ENCODE measurements at places on chromosomes 3 and 15. TPM values are rescaled to one million over a fixed set of nuclear protein-coding genes. Genes with fewer than 3 reads are reported as not detected.

The DRD3 gene
- not detected for total RNA-seq

GRCh38 chr3:71366988-71367604 is 216.4 kb downstream of the FOXP1 start:
- no peak overlapping the region for H3K27ac ChIP-seq
- no peak overlapping the region for H3K4me3 ChIP-seq
- H3K4me1 ChIP-seq, result peaks cover 13% of the 10 kb centered on the region
- no peaks in the 10 kb centered on the region for H3K36me3 ChIP-seq
- DNase-seq, result no peak
- no peaks in the 10 kb centered on the region for H3K27me3 ChIP-seq

DNA sequence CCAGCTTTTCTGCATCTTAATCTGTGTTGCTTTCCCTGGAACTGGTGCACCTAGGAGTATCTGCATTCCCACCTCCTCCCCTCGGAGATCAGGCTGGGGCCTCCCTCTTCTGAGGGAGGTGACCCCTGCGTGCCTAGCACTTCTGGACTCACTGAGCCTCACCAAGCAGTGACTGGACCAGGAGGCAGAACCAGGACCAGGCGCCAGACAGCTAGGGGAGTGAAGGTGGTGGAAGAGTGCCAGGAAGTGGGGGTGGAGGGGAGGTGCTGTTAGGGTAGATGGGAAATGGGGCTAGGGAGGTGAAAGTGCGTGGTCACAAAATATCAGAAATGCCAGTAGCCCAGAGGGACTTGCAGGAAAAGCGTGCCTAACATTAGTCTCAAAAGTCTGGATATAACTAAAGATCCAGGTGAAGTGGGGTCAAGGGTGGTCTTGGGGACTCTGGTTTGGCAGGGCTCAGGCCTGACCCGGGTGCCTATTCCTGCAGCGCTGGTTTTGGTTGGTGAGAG is 1.2 kb downstream of the DUOXA2 start:
- no peak overlapping the region for H3K4me3 ChIP-seq
- peak; percentile 78 for DNase-seq
- H3K27ac ChIP-seq, result no peak overlapping the region
- no peaks in the 10 kb centered on the region for H3K36me3 ChIP-seq
- no peaks in the 10 kb centered on the region for H3K4me1 ChIP-seq

- no peaks in the 10 kb centered on the region for H3K27me3 ChIP-seq
- H3K4me3 ChIP-seq, result peak overlapping the region; percentile 32
- no peak for DNase-seq
- H3K27ac ChIP-seq, result peak overlapping the region; percentile 86
- no peaks in the 10 kb centered on the region for H3K36me3 ChIP-seq
- peaks cover 26% of the 10 kb centered on the region for H3K4me1 ChIP-seq
Observed at GRCh38 chr3:145952536-145952935, 208.4 kb downstream of the PLOD2 start.

The SPPL2A gene
- total RNA-seq, result 81.3 TPM

DNA sequence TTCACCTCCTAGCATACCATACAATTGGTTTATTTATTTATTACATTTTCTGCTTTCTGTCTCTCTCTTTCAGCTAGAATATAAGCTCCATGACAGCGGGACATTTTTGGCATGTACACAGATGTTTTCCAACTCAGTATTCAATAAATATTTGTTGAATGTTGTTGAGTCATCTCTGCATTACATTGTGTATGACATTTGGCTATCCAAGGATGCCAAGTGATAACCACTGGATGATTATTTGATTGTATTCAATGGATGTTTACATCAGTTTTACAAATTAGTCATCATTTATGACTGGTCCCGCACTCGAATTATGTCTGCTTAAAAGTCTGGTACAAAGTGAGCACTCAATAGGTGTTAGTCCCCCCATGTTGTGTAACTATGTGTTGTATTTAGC is 49.5 kb upstream of the STXBP5L start:
- H3K27me3 ChIP-seq, result peaks cover 3% of the 10 kb centered on the region
- no peak overlapping the region for H3K27ac ChIP-seq

DNA sequence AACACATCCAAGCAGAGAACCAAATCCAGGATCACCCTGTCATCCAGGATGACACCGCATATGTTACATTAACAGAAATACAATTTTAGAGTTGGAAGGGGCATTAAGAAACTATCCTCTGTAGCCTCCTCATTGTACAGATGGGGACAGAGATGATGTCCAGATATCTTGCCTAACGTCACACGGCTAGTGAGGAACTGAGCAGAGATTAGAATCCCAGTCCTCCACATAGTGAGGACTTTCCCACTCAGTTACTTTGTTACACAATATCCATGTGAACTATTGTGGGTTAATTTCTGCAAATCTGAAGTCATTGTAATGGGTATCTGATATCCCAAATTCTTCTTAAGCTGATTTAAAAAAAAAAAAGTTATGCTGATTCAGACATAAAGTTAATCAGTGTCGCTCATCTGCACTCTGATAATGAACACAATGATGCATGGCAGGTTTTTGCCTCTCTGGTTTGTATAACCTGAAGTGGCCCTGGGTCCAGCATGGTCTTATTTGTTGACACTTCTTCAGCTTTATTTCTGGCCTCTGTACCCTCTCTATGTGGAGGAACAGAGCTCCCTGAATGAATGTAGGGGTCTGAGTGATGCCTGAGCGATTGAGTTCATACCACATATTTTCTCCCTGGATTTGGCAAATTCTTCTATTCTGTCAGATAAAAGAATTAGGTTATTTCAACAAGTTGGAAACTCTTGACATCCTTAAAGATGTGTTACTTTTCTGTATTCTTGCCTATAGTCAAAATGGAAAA is 76.0 kb upstream of the LIMD1 start:
- no peak for DNase-seq
- H3K36me3 ChIP-seq, result peaks cover 51% of the 10 kb centered on the region
- H3K27me3 ChIP-seq, result no peaks in the 10 kb centered on the region
- H3K4me1 ChIP-seq, result no peaks in the 10 kb centered on the region
- no peak overlapping the region for H3K4me3 ChIP-seq
- no peak overlapping the region for H3K27ac ChIP-seq

DNA sequence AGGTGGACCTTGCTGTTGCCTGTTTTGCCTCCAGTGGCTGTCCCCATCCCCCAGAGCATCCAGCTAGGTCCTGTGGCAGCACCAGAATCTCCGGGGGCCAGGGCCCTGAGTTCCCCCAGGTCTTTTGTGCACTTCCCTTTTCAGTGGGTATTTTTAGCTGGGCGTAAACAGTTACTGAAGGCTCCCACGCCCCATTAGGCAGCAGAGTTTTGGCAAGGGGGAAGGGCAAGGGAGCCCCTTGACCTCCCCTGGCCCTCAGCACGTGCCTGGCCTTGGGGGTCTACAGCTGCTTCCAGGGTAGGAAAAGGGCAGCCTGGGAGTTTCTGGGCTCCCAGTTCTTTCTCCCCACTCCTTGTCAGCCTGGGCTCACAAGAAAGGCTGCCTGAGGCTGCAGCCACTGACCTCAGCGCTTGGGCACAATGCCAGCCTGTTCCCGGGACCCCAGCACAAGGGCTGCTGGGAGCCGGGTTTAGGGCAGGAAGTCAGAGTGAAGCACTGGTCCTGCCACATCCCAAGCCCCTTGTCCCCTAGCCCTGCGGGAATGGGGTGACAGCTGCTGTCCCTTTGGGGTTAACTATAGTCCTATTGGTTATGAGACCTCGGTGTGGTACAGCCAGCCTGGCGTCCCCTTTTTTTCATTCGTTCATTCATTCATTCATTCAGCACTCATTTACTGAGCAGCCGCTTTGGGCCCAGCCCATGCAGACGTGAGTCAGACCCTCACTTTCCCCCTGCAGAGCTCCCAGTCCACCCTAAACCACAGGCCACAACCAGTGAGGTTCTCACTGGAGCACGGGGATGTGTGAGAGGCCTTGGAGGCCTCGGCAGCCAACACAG is 8.4 kb downstream of the CSK start:
- H3K4me1 ChIP-seq, result peaks cover 59% of the 10 kb centered on the region
- peak; percentile 97 for DNase-seq
- peak overlapping the region; percentile 81 for H3K27ac ChIP-seq
- H3K4me3 ChIP-seq, result peak overlapping the region; percentile 5
- no peaks in the 10 kb centered on the region for H3K36me3 ChIP-seq

- H3K36me3 ChIP-seq, result no peaks in the 10 kb centered on the region
- no peak overlapping the region for H3K27ac ChIP-seq
- no peak overlapping the region for H3K4me3 ChIP-seq
- H3K27me3 ChIP-seq, result no peaks in the 10 kb centered on the region
- no peaks in the 10 kb centered on the region for H3K4me1 ChIP-seq
Observed at GRCh38 chr15:101372960-101373525, 78.0 kb upstream of the SNRPA1 start.

DNA sequence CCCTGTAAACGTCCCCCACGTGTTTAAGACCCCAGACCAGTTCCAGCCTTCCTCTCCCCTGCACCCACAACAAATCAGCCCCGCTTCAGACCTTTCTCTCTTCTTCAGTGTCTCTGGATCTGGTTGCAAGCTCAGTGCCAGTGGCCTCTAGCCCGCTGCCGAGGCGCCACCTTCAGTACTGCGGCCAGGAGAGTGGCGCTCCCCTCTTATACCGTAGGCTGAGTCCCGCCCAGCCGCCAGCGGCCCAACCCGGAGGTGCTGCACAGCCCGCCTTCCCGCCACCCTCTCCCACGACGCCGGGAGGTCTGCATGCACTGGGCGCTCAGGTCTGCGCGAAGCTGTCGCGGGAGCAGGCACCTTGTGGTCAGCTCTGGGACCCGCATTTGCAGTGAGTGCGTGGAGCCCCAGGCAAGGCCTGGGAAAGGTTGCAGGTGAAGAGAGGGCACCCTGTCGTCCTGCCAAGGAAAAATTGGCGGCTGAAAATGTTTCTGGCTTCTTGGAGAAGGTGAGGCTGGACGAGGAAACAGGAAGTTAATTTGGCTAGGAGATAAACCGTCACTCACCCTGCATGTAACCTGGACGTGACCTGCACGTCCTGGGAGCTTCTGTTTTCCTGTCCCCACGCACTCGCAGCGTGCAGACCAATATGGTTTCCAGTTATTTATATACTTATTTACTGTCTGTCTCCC is at the start of gene C2CD4B:
Gene C2CD4B, minus strand, starts transcription at position 182 of the 689 bp plus-strand sequence. CDS start 301 bp downstream, outside the sequence.
- H3K27ac ChIP-seq, result no peak within 1 kb of the TSS
- no peaks in the 10 kb centered on the region for H3K4me1 ChIP-seq
- H3K36me3 ChIP-seq, result no peaks in the 10 kb centered on the region

DNA sequence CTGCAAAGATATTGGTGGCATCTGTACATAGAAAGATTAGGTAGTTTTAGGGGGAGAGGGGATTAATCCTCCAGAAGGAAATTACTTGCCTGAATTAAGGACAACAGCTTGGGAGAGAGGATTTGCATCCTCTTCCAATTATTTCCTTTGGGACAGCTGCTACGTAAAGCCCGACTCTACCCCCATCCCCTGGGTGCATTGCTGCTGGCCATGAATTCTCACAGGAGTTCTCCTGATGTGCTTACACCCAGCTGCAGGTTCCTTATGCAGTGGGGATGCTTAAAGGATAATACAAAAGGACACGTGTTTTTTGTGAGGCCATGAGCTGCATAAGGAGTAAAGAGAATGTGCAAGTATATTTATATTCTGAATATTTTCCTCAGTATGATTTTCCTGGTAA is 132.3 kb downstream of the VPS8 start:
- no peaks in the 10 kb centered on the region for H3K27me3 ChIP-seq
- H3K4me1 ChIP-seq, result no peaks in the 10 kb centered on the region
- no peaks in the 10 kb centered on the region for H3K36me3 ChIP-seq
- no peak overlapping the region for H3K27ac ChIP-seq
- no peak for DNase-seq

DNA sequence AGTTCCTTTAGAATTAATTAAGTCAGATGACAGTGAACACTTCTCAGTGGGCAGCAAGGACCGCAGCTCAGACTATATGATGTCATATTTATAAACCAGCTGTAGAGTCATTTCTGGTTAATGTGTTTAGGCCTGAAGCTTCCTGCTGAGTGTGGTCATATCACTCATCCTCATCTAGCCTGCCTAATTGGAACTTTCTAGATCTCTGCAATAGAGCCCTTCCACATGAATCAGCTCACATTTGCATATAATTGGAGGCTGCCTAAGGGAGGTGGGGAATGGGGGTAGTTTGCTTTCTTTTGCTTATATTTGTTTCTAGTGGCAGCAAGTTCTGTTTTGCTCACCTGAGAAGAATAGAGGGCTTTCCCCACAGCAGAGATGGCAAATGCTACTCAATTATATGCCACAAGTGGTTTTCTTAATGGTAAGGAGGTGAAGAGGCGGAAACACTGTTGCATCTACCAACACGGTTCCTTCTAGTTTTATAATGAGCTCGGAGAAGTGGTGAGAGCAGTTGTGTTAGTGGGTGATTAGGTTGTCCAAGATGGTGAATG is 148.1 kb downstream of the KLHL25 start:
- no peaks in the 10 kb centered on the region for H3K36me3 ChIP-seq
- H3K4me3 ChIP-seq, result no peak overlapping the region
- H3K27me3 ChIP-seq, result no peaks in the 10 kb centered on the region
- peaks cover 19% of the 10 kb centered on the region for H3K4me1 ChIP-seq
- peak overlapping the region; percentile 25 for H3K27ac ChIP-seq

DNA sequence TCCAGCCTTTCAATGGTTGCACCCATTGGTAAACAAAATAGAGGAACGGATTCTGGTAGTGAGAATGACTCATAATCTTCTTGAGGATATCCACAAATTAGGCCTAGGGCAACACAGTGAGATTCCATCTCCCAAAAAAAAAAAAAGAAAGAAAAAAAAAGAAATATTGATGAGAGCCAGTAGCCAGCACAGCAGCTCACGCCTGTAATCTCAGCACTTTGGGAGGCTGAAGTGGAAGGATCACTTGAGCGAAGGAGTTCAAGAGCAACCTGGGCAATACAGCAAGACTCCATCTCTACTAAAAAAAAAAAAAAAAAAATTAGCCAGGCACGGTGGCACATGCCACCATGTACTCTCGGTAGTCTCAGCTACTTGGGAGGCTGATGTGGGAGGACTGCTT is 51.9 kb downstream of the DENND4A start:
- DNase-seq, result no peak
- no peaks in the 10 kb centered on the region for H3K4me1 ChIP-seq
- no peaks in the 10 kb centered on the region for H3K27me3 ChIP-seq
- no peak overlapping the region for H3K4me3 ChIP-seq

DNA sequence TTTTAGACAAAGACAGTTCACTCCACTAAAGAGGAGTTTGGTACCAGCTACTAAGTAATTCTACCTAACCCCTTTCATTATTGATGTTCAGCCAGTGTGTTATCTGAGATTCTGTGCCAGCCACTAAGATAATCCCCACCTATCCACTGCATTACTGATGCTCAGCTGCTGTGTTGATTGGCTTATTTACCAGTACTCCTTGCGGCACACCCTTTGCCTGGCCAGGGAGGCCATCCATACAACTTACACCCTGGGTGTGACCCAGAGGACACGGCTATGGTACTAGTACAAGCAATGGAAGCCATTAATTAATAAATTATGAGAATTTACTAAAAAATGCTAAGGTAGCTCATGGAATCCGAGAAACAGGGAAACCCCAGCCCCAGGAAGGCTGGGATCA is 290.7 kb upstream of the CTNNB1 start:
- H3K36me3 ChIP-seq, result no peaks in the 10 kb centered on the region
- no peaks in the 10 kb centered on the region for H3K4me1 ChIP-seq
- H3K27me3 ChIP-seq, result no peaks in the 10 kb centered on the region
- no peak for DNase-seq

DNA sequence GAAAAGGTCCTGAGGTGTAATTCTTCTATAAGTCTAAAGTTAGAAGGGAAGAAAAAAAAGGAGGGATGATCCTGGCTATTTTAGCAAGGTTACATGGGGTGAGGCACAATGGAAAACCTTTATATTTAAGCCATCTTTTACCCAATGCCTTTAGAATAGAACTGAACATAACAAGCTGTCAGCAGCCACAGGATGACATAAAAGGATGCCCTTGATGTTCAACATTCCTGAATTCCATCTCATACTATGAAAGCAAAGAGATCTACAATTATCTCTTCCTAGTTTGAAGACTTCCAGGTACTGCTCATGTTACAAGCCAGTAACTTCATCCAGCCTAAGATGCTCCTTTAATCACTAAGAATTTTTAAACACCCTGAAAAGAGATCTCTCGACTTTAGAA is 26.9 kb downstream of the NEK10 start:
- no peak overlapping the region for H3K27ac ChIP-seq
- peaks cover 22% of the 10 kb centered on the region for H3K36me3 ChIP-seq
- no peak for DNase-seq
- H3K4me3 ChIP-seq, result no peak overlapping the region
- no peaks in the 10 kb centered on the region for H3K27me3 ChIP-seq

The ITGA11 gene
- total RNA-seq, result 697 TPM

Data from osteoblast (primary cell).